ENCODE measurements at places on chromosomes 7 and 10. TPM values are rescaled to one million over a fixed set of nuclear protein-coding genes. Genes with fewer than 3 reads are reported as not detected.
A peak's percentile ranks its signal among the peaks of the same experiment; 100 is the strongest.

- DNase-seq, result no peak
These were observed 450.6 kb upstream of the SORCS1 start for GRCh38 chr10:107614939-107615685.

The IFIT1 gene
- 7.9 TPM for polyA plus RNA-seq

DNA sequence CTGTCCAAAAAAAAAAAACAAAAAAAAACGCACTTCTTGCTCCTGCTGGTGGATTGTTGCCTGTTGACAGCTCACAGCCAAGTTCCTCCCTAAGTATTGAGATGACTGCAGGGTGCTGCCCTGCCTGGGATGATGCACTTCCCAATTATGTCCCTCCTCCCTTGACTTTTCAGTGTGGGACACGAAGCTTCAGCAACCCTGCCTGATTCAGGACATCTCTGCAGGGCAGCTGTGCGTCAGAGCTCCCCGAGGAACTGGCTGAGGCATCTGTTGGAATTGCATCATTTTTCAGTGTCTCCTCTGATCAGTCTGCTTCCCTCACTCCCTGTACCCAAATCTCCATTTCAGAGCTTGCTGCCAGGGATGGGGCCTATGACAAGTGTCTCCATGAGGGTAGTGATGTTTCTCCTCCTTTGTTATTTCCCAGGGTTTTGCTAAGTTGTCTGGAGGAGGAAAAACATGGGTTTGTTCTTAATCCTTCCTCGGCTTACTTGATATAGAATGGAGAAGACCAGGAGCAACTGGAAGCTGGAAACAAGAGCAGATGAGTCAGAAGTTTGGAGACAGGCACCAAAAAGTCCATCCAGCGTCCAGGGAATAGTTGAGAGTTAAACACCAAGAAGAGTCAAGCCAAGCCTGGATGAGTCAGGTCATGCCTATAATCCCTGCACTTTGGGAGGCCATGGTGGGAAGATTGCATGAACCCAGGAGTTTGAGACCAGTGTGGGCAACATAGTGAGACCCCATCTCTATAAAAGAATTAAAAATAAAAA lies 355.1 kb downstream of the GALNT17 start:
- no peak for DNase-seq

DNA sequence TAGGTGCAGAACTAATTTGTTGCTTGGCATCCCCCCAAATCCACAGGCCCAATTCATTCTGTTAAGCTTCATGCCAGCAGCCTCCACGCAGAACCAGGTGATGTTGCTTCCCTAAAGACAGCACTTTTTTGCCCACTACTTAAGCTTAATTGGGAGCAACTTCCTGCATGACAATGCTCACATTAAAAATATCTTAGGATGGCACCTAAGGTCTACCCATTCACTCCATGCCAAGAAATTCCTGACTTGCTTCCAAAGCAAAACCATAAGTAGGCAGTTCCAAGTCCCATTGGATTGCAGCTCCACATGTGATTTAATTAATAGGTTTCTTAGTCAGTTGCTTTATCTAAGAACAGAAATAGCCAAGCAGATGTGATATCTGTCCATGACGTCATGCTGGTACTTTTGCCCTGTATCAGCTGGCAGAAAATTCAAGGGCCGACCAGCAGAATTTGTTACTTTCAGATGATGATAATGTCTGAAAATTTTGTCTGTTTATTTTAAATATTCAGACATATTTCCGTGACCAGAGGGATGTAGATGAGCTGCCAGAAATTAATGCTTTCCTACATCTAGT lies 325.5 kb downstream of the LHFPL3 start:
- no peak for DNase-seq

The ANKRD61 gene
- 2.4 TPM for polyA plus RNA-seq

DNA sequence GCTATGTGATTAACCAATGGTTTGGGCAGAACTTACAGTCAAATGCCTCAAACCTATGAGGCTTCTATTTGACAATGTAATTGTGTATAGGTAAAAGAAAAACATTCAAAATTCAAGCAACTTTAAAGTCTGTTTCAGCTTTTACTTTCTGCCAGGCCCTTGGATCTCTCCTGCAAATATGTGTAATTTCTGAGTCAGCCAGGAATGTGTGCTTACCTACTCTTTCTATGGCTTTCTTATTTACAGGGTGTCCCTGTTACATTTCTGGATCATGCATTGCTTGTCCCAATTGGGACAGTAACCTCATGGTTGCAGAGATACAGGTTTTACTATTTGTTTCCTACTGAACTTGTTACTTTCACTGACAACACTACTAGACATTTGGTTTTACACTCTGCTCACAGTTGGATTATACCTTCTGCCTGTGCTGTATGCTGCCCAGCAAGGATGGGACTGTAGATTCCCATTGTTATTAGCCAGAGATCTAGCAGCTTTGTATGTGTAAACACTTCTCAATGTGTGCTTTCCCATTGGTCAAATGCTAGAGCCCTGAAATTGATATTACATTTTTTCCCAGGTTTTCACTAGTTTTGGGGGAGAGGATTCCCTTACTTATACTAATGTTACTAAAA lies 355.3 kb downstream of the ARL4A start:
- no peak for DNase-seq

The TBC1D12 gene
- polyA plus RNA-seq, result 12.1 TPM

DNA sequence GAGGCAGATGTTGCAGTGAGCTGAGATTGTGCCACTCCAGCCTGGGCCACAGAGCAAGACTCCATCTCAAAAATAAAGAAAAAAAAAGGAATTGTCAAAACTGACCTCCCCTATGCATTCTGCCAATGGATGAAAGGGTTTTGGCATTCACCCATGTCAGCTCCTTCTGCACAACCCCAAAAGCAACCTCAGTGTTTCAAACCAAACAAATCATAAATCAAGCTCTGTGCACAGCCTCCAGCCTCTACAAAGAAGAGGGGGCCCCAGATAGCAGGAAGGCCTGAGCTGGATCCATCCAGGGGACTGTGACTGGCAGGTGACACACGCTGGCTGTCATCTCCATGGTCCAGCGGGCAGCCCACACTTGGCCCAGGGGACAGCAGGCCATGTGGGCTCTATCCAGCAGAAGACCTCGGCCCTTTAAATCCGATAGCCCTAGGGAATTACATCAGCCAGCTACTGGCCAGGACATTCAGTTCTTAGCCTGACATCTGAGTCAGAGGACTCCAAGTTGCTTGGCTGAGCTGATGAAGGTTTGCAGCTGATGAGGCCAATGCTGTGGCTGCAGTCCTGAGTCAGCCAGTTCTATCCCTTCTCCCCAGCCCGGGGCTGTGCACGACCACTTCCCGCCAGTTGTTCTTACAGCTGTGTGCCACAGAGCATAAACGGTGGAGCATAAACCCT lies 52.0 kb upstream of the FIGNL1 start:
- no peak for DNase-seq

- no peak for DNase-seq
These were observed 17.3 kb upstream of the ADRB1 start for GRCh38 chr10:114026189-114027040.

DNA sequence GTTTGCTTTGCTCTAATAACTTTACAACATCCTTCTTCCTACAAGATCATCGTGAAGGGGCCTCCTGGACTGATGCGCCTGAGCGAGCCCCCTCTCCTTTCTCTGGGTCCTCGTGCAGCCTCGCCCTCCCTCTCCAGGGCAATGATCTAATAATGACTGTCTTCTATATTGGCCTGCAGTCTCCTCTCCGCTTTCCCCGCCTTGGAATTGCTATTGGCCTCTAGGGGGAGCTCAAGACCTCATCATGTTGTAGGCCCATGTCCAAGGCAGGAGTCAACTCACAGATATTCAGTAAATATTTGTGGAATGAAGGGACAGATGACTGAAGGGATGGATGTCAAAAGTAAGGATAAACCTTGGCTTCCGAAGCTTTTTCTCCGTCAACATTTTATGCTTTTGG lies 1180.3 kb downstream of the TYW1 start:
- DNase-seq, result peak; percentile 40

The SPDYE2 gene
- 3.2 TPM for polyA plus RNA-seq

GRCh38 chr10:129699722-129700340 lies 232.8 kb downstream of the MGMT start:
- DNase-seq, result no peak

The ADIRF gene
- polyA plus RNA-seq, result 11.4 TPM

DNA sequence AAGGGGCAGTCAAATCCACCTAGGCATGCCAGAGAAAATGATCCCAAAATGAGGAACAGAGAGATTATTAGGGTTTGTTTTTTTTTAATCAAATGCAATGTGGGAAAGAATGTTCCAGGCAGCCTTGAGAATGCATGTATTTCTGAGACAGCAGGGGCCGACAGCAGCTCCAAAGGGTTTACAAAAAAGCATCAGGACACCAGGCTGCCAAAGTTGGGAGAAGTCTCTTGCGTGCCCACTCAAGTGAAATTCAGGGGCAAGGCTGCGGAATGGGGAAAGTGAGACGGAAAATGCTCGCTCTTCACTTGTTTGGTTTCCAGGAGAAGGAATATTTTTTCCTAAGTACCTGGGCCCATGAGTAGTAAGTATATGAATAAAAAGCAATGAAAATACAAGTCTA lies 101.2 kb downstream of the USP6NL start:
- DNase-seq, result no peak

- DNase-seq, result no peak
These were observed 372.0 kb upstream of the C7orf33 start for GRCh38 chr7:148218603-148219002.

The PTPN20 gene
- polyA plus RNA-seq, result 1.5 TPM

DNA sequence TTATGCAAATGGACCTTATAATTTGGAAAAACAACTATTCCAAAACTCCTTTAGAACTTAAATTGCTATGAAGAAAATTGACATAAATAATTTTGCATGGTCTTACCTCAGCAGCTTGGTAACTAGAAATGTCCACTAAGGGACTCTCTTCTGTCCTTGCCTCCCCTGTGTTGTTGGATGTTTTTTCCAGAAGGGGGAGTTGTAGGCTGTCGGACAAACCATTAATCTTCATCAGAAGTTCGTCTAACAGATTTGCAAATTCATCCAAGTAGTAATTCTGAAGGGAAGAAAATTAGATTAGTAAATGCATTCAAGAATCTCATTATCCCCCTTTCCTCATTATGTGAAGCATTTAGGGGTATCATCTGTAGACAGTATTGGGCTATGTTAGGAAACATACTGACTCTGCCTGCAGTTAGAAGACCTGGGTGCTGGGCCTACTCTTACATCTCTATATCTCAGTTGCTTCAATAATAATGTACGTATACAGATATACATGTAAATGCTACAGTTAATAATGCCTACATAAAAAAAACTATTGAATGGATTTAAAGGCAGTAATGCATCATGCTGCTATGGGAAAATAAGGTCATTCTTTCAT lies 155.6 kb downstream of the PKD1L1 start:
- no peak for DNase-seq

GRCh38 chr7:30996256-30996655 lies 32.5 kb downstream of the GHRHR start:
- DNase-seq, result no peak

The COMTD1 gene
- 34.2 TPM for polyA plus RNA-seq

The ELMO1 gene
- polyA plus RNA-seq, result 9.5 TPM

DNA sequence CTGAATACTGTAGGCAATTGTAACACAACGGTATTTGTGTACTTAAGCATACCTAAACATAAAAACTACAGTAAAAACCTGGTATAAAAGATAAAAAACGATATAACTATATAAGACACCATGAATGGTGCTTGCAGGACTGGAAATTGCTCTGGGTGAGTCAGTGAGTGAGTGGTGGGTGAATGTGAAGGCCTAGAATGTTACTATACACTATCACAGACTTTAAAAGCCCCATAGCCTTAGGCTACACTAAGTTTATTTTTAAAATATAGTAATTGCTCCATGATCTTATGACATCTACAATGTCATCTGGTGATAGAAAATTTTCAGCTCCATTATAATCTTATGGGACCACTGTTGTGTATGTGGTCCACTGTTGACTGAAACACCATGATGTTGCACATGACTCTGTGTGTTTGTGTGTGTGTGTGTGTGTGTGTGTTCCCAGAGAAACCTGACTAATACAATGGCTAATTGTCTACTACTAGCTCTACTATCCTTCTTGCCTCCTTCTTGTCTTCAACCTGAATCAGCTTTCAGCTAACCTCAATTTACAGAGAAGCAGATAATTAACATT lies 27.6 kb upstream of the PRPF18 start:
- DNase-seq, result no peak

GRCh38 chr7:42272793-42273665 lies 36.0 kb upstream of the GLI3 start:
- no peak for DNase-seq

DNA sequence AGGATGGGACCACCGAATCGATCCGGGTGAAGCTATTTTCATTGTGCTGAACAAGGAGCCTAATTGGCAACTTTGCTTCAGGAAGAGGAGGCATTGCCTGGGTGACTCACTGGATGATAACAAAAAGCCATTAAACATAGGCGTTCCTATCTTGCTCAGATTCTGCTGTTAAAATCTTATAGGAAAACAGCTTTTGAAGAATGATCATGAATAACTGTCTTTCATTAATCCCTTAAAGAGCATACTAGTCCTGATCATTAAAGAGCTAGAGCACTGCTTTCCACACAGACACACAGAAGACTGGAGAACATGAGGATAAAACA lies 174.2 kb upstream of the IMMP2L start:
- DNase-seq, result no peak

The UROS gene
- polyA plus RNA-seq, result 47.8 TPM

GRCh38 chr10:79239275-79239779 lies 107.9 kb upstream of the PPIF start:
- peak; percentile 67 for DNase-seq

The OR2A42 gene
- 0.34 TPM for polyA plus RNA-seq

The ZNF479 gene
- not detected for polyA plus RNA-seq

DNA sequence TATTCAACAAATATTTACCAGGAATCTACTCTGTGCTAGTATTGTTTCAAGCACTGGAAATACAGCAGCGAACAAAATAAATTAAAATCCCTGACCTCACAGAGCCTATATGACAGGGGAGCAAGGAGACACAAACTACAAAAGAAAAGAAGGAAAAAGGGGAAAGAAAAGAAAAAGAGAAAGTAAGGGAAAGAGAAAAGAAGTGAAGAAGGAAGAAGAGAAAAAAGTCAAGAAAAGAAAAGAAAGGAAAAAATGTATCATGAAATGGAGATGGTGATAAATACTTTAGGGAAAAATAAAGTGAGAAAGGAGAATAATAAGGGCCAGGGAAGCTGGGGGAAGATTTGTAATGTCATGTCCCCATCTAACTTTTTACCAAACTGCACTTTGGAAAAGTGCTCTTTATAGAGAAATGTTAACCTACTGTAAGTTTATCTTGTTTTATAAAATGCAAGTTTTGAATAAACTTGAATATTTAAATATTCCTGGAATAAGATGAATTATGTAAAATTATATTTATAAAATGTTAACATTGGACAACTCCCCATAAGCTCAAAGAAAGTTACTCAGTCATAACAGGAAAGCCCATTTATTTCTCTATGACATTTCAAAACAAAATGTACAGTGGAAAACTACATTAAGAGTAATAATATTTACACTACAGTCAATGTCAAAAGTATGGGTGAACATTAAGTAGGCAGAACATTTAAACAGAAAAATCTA lies 14.7 kb downstream of the C10orf88 start:
- DNase-seq, result no peak

DNA sequence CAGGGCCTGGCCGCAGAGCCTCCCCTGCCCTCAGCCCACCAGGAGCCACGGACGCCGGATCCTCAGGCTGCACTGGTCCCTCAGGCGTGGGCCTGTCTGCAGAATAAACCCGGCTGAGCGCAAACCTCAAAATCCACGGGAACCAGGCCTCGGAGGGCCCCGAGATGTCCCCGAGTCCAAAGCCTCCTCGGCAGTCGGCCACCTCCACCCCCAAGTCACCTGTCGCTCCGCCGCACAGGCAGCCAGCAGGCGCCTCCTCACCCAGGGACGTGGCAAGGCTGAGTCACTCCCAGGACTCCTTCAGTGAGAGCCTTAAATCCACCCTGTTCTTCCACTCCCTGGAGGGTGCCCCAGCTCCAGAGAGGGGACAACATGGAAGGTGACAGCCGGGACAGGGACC lies 33.2 kb downstream of the STK32C start:
- no peak for DNase-seq

The SEMA3E gene
- polyA plus RNA-seq, result 0.82 TPM

- DNase-seq, result no peak
These were observed 4.2 kb upstream of the CALCR start for GRCh38 chr7:93578762-93579161.
